ENCODE measurements at places on chromosomes 7 and 10. TPM values are rescaled to one million over a fixed set of nuclear protein-coding genes. Genes with fewer than 3 reads are reported as not detected.

HOXA6 gene
- total RNA-seq, result 11.1 TPM

MAD1L1 gene
- 60.3 TPM for total RNA-seq

TFAM gene
- total RNA-seq, result 35.6 TPM

CELF2 gene
- 123 TPM for total RNA-seq

ACTR3C gene
- 0.90 TPM for total RNA-seq

LRRC18 gene
- total RNA-seq, result not detected

PHTF2 gene
- total RNA-seq, result 15.7 TPM

NPY gene
- total RNA-seq, result not detected

CDHR1 gene
- total RNA-seq, result 0.44 TPM

CCDC7 gene
- 38.4 TPM for total RNA-seq
